ENCODE measurements at places on chromosomes 12 and 14. TPM values are rescaled to one million over a fixed set of nuclear protein-coding genes. Genes with fewer than 3 reads are reported as not detected.
A peak's percentile ranks its signal among the peaks of the same experiment; 100 is the strongest.

MIPOL1 gene
- total RNA-seq: 5.0 TPM

PRIM1 gene
- 3.3 TPM for total RNA-seq

HOXC12 gene
- total RNA-seq: not detected

CHGA gene
- total RNA-seq: not detected

TRIAP1 gene
- total RNA-seq: 14.2 TPM

GRIN2B gene
- not detected for total RNA-seq

CDH24 gene
- 1.9 TPM for total RNA-seq

HVCN1 gene
- 30.7 TPM for total RNA-seq

AICDA gene
- total RNA-seq: not detected

CCDC175 gene
- total RNA-seq: not detected

GRCh38 chr14:102215071-102215470 lies 75.4 kb downstream of the WDR20 start:
- peak; percentile 55 for DNase-seq

- DNase-seq: no peak
These were observed 8.1 kb upstream of the GLRX5 start for GRCh38 chr14:95526483-95527386.

DNA sequence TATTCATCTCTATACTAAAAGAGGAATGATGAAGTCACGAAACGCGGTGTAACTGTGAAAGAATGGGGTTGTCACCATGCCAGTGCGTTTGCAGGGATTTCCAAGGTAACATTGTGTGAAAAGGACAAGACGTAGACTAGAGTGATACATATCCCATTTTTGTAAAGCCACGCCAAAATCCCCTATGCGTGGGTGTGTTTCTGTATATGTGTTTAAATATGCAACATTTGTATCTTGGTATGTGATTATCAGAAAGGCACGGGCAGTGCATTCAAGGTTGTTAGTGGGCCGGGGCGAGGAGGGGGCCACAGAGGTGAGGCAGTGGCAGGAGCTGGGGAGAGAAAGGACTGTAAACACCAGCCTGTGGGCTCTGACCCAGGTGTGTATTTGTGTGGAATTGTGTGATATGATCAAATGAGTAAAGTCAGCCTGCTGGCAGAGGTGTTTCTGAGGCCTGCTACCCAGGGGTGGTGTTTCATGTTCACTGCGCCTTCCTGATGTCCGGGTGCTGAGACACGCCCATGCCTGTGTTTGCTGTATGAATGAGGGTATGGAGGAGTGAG lies 137.8 kb downstream of the ADGRD1 start:
- no peak for DNase-seq

GRCh38 chr12:89260841-89261637 lies 91.3 kb downstream of the DUSP6 start:
- DNase-seq: no peak

- DNase-seq: no peak
These were observed 27.5 kb downstream of the KLRK1 start for GRCh38 chr12:10362325-10362724.

DNA sequence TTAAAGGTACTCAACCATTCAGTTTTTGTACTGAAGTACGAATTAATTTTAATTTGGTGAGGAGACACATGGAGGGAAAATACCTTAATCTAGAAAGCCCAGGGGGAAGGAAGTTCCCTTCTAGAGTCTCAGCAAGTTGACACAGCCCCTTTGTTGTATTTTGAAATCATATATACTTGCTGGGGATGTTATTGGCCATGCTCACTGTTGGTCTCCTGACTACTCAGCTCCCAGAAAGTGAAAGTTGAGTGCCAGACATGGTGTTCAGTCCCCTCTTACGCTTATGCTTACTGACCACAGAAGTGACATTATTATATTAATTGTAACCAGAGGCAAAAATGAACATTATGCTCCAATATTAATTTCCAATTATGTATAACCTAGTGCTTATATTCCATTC lies 28.1 kb downstream of the ARF6 start:
- DNase-seq: no peak

DNA sequence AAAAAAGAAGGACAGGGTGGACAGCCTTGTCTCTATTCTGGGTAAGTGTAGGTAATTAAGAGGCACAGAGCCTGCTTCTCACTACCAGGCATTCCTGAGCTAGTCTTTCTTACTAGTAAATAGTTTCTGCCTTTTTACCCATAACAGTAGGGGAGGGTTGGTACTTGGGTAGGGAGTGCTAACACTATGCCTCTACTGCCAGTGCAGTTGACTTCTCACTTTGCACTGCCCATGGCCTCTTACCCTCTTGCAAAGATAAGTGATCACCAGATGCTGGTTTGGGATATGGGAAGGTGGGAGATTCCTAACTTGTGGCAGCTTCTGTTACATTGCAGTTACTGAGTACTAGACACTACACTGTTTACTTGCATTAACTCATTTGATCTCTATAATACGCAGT lies 11.6 kb downstream of the AHSA1 start:
- no peak for DNase-seq

DNA sequence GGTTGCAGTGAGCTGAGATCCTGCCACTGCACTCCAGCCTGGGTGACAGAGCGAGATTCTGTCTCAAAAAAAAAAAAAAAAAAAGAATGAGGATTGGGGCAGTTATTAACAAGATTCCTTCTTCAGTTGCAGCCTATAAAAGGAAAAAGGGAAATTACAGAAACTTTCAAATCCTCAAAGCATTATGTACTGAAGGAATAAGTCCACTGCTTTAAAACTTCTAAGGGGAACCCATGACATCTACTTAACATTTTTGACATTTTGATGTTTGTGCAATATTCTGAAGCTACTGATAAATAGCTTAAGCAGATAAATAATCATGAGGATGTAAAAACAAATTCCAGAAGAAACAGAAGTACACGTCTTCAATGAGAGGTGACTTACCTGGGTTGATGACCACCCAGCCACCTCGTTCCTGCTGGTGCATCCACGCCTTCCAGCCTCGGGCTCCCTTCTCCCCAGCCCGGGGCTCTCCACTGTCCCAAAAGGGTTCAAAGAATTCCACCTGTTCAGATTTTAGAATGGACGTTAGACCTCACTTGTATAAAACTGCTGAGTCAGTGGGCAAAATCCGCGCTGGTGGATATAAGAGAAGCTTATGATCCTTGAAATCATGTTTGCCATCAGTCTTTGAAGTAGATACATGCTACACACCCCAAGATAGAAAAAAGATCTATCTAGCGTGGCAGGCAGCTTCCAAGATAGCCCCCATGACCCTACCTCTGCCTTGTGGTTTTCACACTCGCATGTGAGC lies 33.7 kb downstream of the NRDE2 start:
- DNase-seq: no peak

- no peak for DNase-seq
These were observed 207.8 kb upstream of the OTX2 start for GRCh38 chr14:57018065-57018464.

GRCh38 chr12:10794222-10794621 lies 8.2 kb downstream of the TAS2R7 start:
- no peak for DNase-seq

DNA sequence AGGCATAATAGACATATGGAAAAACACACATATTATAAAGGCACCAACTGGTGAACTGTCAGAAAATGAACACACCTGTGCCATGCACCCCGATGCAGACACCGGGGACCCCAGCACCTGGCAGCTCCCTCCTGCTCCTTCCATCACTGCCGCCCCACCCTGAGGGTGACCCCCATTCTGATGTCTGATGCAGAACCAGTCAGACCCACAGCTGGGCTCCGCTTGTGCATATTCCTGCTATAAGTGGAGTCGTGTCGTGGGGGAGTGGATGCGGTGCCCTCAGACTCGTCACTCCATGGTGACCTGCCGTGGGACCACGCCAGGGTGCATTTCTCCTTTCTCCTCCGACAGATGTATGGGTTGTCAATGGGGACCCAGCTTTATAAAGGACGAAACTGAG lies 45.7 kb upstream of the MEG3 start:
- no peak for DNase-seq

DNA sequence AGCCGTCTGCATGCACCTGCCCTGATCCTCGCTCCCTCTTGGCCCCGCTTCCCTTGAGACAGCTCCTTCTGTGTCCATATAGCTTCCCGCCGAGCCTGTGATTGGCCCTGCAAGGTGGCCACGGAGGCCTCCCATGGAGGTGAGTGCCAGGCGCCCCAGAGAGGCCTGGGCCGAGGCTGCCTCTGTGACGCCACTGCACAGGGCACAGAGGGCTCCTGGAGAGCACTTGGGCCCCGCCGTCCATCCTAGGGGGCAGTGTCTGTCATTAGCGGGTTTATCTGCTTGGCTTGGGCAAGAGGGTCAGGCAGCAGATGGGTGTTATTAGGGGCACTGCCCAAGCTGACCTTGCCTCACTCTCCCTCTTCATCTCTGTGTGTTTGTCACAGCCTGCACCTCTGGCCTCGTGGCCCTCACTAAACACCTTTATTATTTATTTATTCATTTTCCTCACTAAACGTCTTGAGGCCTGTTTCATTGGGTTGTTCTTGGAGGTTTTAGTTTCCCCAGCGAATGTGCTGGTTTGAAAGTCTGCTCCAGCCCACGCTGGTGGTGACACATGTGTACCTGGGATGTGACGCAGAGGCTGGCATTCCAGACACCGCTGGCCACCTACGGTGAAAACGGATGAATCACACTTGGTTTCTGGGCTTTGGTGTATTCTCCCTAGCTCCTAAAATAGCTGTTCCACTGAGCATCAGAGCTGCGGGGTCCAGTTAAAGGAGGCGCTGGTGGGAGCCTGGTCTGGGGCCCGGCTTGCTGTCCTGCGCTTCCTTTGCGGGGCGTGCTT lies 5.9 kb downstream of the ZFYVE21 start:
- no peak for DNase-seq

DNA sequence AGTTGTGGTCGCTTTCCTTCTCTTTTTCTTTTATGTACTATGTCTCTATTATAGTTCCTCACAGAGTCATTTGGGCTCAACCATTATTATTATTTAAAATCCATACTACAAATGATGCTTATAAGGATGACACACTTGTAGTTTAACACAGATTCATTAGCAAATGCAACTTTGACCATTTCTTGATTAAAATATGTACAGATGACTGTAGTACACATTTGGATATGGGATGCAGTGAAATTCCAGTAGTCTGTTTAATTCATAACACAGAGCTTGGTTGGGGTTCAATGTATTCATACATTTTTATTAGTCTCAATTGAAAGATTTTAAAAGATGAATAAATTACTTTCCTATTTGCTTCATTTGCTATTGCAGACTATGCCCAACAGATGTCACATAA lies 30.0 kb downstream of the SLC38A1 start:
- DNase-seq: no peak

- no peak for DNase-seq
These were observed 12.8 kb downstream of the STX2 start for GRCh38 chr12:130826151-130826801.

GRCh38 chr12:132866251-132866828 lies 21.1 kb downstream of the CHFR start:
- DNase-seq: no peak

- DNase-seq: no peak
These were observed 227.2 kb downstream of the CHST11 start for GRCh38 chr12:104683831-104684503.

- no peak for DNase-seq
These were observed 29.1 kb downstream of the CCDC88C start for GRCh38 chr14:91388551-91388975.

DNA sequence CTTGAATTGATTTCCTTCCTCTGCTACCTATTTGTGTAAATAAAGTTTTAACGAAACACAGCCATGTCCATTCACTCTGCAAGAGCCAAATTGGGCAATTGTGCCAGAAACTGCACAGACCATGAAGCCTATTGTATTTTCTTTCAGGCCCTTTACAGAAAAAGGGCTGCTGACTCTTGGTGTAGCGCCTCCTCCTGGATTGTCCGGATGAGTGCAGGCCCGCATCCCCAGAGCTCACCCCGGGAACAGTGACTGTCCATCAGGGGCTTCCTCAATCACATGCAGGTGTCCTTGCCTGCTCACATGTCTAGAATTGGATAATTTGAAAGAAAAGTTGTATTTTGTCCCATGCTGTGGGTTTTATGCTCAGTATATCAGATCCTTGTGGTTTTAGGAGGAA lies 1282.2 kb downstream of the AACS start:
- DNase-seq: no peak

GRCh38 chr12:120757226-120757742 lies 31.7 kb downstream of the ACADS start:
- no peak for DNase-seq

DNA sequence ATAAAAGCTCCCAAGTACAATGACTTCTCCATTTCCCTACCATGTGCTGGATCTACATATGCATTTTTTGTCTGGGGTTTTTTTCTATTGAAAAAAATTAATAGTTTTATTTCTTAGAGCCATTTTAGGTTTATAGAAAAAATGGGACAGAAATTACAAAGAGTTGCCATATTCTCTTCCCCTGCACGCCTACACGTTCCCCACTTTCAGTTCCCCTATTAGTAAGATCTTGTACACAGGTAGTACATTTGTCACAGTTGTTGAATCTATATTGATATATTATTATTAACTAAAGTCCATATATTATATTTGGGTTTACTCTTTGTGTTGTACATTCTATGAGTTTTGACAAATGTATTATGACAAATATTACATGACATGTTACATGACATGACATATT lies 35.7 kb downstream of the SIX6 start:
- no peak for DNase-seq

DNA sequence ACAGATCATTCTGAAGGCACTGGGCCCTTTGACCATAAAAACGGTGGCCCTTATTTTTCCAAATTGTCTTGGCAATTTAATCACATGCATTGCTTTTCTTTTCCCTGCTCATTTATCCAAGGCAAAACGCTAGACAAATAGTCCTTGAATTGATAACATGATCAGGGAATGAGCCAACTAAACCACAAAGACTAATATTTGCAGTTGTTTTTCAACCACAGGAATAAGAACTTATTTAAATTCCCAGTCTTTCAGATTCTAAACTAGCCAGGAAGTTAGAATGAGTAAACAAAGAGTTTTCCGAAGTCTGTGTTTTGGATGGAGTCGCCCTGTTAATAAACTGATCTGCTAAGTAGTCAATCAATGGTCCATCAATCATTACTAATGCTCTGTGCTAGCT lies 14.9 kb downstream of the TBX5 start:
- DNase-seq: no peak

DNA sequence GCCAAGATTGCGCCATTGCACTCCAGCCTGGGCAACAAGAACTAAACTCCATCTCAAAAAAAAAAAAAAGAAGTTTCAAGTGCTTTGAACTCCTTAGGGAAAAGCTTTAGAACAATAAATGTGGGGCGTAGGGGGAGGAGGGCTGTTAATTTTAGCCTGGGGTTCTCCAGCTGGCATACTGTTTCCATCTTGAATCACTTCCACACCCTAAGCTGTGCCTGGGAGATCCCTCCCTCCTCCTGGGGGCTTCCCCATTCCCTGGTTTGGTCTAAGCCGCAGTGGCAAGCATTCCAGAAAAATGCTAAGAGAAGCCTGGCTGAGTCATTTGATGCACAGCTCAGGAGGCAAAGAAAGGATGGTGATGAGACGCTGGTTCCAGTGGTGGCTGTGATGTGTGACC lies 2.3 kb upstream of the ZNF384 start:
- no peak for DNase-seq

GRCh38 chr12:94180558-94181296 lies 32.4 kb downstream of the PLXNC1 start:
- no peak for DNase-seq

All from heart left ventricle (tissue), 16 donors.